GM23338 (cell line): ENCODE measurements at places on chromosomes 3 and 15.
A peak's percentile ranks its signal among the peaks of the same experiment; 100 is the strongest.

- no peak for DNase-seq
Measured at GRCh38 chr3:149534671-149535332, 60.3 kb downstream of the TM4SF4 start.

DNA sequence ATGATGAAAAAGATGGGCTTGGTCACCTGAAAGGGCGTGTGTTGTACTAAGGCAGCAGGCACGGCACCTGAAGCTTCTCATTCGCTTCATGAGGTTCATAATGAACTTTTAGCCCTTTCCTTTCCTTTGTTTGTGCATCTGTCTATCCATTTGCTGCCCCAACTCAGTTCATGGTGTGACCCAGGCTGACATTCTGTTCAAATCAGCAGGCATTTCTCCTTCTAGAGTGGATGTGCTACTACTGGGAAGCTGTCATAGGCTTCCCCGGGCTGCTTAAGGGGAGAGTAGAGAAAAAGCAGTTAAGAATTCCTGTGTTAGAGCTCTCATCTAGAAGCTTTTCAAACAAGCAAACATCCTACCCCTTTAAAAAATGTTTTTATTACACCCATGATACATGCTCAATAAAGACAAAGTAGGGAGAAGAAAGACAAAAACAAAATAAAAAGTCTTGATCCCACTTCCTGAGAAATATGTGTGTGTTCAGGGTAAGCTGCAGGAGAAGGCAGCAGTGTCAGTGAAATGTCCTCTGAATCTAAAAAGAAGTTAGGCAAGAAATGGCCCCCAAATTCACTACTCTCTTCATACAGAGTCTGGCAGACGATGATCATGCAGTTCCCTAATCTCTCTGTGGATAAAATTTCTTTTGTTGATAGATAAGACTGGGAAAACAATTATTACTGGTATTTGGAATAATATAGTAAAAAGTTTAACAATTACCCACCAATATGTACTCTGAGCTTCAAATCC, 136.9 kb upstream of the PFN2 start:
- DNase-seq = no peak

GRCh38 chr3:99013777-99014315, 112.4 kb upstream of the DCBLD2 start:
- no peak for DNase-seq

GRCh38 chr3:45958321-45958791, 15.1 kb downstream of the CXCR6 start:
- DNase-seq = no peak

DNA sequence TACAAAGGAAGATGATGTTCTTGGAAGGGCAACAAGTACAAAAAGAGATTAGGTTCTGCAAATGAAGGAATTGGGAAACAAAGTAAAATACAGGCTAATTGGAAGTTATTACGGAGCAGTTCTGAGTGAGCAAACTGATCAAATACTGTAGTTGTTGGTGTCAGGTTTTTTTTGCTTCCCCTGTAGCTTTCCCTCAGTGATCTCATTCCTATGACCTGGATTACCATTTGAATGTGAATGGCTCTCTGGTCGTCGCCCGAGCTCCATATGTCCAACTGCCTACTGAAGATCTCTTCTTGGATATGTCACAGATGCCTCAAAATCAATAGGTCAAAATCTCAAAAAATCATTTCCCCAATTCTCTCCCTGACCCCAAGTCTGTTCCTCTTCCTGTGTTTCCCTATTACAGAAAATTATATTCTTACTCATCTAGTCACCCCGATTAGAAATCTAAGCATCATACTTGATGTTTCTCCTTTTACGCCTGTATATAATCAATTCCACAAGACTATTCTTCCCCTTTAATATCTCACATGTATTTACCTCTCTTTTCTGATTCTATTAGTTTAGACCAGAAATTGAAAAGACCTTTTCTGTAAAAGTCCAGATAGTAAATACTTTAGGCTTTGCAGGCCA, 29.0 kb downstream of the GOLM2 start:
- peak; percentile 43 for DNase-seq

DNA sequence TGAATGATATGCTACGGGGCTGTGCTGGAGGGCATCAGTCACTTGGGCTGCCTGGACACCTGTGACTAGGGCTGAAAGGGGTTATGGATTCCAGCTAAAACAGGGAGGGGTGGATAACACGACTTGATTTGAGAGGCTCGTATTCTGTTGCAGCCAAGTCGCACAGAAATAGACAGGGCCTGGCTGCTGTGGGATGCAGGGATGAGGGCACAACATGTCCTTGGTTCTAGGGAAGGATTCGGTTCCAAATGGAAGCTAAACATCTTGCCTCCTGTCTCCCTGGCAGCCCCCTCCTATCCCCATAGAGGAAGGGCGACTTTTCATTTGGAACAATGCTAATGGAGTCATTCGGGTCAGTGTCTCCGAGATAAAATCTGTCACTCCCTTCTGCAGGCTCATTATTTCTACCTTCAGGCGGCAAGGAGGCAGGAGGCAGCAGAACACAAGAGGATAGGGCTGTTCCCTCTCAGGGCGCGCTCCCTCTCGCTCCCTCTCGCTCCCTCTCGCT, 433.8 kb upstream of the RBMS3 start:
- DNase-seq = peak; percentile 35

DNA sequence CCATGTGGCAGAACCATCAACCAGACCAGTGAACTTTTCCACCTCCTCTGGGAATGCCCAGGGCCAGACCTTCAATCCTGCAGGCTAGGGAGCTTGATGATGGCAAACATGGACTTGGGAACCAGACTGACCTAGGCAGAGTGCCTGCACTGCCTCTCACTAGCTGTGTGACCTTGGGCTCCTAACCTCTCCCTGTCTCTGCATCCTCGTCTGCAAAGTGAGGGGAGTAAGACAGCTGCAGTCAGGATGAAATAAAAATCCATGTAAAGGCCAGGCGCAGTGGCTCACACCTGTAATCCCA, 17.5 kb upstream of the LOXL1 start:
- DNase-seq = no peak

GRCh38 chr3:15271785-15272381, 60.5 kb downstream of the SH3BP5 start:
- DNase-seq = no peak

GRCh38 chr3:42009456-42009855, 47.6 kb upstream of the ULK4 start:
- DNase-seq = no peak

- DNase-seq = peak; percentile 47
Measured at GRCh38 chr3:190279690-190280089, 42.6 kb downstream of the CLDN1 start.
